ENCODE measurements at places on chromosomes 6 and 20.

GRCh38 chr6:50993941-50994720, 175.5 kb downstream of the TFAP2B start:
- no peak overlapping the region for H3K27ac ChIP-seq
- H3K4me1 ChIP-seq: no peaks in the 10 kb centered on the region
- H3K4me3 ChIP-seq: no peak overlapping the region
- no peaks in the 10 kb centered on the region for H3K36me3 ChIP-seq

DNA sequence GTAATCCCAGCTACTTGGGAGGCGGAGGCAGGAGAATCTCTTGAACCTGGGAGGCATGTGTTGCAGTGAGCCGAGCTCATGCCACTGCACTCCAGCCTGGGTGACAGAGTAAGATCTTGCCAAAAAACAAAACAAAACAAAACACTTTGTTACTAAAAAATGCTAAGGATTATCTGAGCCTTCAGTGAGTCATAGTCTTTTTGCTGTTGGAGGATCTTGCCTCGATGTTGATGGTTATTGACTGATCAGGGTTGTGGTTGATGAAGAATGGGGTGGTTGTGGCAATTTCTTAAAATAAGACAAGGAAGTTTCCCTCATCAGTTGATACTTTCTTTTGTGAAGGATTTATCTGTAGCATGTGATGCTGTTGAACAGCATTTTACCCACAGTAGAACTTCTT, 196.8 kb upstream of the HDDC2 start:
- no peaks in the 10 kb centered on the region for H3K27me3 ChIP-seq
- H3K27ac ChIP-seq: no peak overlapping the region
- no peaks in the 10 kb centered on the region for H3K36me3 ChIP-seq

DNA sequence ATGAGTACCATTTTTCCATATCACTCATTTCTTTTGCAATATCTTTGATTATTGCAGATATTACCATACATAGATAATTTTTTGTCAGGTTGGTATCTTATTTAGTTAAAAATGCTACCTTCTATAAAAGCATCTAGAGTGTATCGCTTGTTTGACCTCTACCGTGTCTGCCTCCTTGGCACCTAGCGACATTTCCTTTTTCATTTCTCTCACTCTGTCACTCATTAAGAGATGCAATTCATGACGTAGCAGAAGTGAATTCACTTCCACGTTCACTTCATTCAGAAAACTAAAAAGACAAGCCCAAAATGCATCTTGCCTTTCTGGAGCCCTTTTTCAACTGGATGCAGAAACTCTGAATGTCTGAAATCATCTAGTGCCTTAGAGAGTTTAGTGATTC, 172.9 kb downstream of the MMS22L start:
- H3K27ac ChIP-seq: no peak overlapping the region
- H3K36me3 ChIP-seq: no peaks in the 10 kb centered on the region
- H3K4me1 ChIP-seq: peaks cover 8% of the 10 kb centered on the region
- DNase-seq: no peak
- no peaks in the 10 kb centered on the region for H3K27me3 ChIP-seq

DNA sequence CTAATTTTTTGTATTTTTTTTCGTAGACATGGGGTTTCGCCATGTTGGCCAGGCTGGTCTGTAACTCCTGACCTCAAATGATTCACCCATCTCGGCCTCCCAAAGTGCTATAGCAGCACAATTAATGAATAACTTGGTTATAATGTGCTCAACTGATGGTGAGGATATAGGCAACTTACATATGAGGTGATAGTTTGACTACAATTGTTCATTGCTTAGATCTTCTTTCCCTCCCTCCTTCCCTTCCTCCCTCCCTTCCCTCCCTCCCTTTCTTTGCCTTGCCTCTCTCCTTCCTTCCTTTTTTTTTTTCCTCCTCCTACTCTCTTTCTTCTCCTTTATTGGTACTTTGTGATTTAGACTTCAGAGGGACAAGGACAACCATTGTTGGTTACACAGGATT, 151.2 kb downstream of the RNF144B start:
- H3K27ac ChIP-seq: no peak overlapping the region
- no peaks in the 10 kb centered on the region for H3K4me1 ChIP-seq
- no peak overlapping the region for H3K4me3 ChIP-seq
- DNase-seq: no peak

GRCh38 chr20:38109591-38110524, 55.2 kb downstream of the TGM2 start:
- no peak for DNase-seq
- no peak overlapping the region for H3K4me3 ChIP-seq
- H3K27me3 ChIP-seq: no peaks in the 10 kb centered on the region
- no peaks in the 10 kb centered on the region for H3K36me3 ChIP-seq

DNA sequence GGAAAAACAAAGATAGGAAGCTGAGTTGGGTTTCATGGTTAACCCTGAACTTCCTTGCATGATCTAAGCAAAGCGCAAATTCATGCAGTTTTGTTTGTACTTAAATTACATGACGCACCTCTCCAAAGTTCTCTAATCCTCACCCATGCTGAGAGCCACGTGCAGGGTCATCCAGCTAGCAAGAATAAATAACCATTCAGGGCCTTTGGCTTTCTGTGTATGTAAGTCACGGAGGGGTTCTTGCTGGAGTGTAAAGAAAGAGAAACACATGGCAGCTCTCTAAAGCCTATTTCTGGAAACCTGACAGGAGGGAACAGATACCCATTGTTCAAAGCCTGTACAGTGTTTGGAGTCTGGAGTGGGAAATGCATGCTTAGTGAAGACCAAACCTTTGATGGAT, 171.7 kb upstream of the CCN2 start:
- H3K4me3 ChIP-seq: no peak overlapping the region
- H3K27me3 ChIP-seq: no peaks in the 10 kb centered on the region
- H3K4me1 ChIP-seq: no peaks in the 10 kb centered on the region
- no peak overlapping the region for H3K27ac ChIP-seq
- no peaks in the 10 kb centered on the region for H3K36me3 ChIP-seq

- DNase-seq: no peak
- H3K4me1 ChIP-seq: no peaks in the 10 kb centered on the region
- no peaks in the 10 kb centered on the region for H3K27me3 ChIP-seq
- no peaks in the 10 kb centered on the region for H3K36me3 ChIP-seq
Observed at GRCh38 chr6:169520104-169520503, 181.7 kb downstream of the WDR27 start.

GRCh38 chr6:93293872-93294271, 125.5 kb downstream of the EPHA7 start:
- H3K4me3 ChIP-seq: no peak overlapping the region
- H3K36me3 ChIP-seq: no peaks in the 10 kb centered on the region
- H3K27me3 ChIP-seq: no peaks in the 10 kb centered on the region
- no peak for DNase-seq

- no peak overlapping the region for H3K27ac ChIP-seq
- no peak overlapping the region for H3K4me3 ChIP-seq
- peaks cover 32% of the 10 kb centered on the region for H3K4me1 ChIP-seq
- no peaks in the 10 kb centered on the region for H3K36me3 ChIP-seq
Observed at GRCh38 chr20:32652739-32653526, 20.8 kb downstream of the C20orf203 start.

DNA sequence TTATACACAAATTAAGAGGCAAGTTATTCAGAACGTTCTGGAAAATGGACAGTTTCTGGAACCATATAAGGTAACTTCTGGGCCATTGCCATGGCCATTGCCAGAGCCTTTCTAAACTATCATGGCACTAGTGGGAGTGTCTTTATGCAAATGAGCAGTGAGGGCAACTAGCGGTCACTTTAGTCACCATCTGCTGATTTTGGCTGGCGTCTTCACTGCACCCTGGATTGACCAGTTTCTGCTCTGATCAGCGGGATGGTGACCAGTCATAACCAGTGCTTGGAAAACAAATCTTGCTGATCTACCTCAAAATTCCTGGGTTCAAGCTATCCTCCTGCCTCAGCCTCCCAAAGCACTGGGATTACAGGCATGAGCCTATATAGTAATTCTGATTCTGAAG, 7.3 kb upstream of the SNTA1 start:
- no peaks in the 10 kb centered on the region for H3K36me3 ChIP-seq
- no peak for DNase-seq
- no peaks in the 10 kb centered on the region for H3K4me1 ChIP-seq

GRCh38 chr20:44743080-44743701, 2.5 kb upstream of the KCNK15 start:
- no peaks in the 10 kb centered on the region for H3K36me3 ChIP-seq
- no peak overlapping the region for H3K27ac ChIP-seq
- H3K27me3 ChIP-seq: peaks cover 62% of the 10 kb centered on the region
- H3K4me1 ChIP-seq: no peaks in the 10 kb centered on the region
- no peak overlapping the region for H3K4me3 ChIP-seq

GRCh38 chr20:49675368-49676151, 38.1 kb downstream of the B4GALT5 start:
- no peak overlapping the region for H3K4me3 ChIP-seq
- H3K27me3 ChIP-seq: no peaks in the 10 kb centered on the region
- no peak for DNase-seq
- no peaks in the 10 kb centered on the region for H3K4me1 ChIP-seq

DNA sequence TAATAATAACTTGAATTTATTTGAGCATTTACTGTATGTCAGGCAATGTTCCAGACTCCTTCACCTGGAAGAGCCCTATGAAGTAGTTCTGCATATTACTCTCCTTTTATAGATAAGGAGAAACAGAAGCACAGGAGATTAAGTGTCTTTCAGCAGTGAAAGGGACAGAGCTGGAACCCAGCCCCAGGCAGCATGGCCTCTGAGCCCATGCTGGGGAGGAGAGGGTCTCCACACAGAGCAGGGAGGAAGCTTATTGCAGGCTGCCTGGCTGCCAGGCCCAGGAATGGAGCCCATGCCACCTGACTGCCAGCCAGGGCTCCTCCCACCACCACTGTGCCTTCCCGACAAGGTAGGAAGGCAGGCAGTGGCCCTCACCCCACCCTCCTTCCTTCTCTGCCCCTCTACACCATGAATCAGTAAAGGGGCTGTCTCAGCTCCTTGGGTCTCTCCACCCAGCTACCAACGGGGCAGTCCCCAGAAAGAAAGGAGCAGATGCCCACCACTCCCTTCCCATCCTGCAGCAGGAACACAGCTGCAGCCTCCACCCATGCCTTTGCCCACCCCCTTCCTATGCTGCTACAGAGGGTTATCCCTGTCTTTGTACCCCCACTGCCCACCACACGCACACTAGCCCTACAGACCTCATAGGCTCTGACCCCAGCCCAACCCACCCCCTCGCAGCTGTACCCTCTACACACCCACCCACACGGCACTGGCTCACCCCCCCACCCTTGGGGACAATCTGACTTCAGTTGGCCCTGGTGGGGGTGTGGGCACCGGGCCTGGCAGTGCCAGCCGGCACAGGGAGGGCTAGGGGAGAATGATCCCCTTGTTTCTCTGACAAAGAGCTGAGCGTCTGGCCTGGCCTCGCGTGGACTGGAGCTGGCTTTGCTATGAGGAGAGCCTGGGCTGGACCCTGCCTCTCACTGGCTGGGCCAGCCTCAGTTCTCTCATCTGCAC, 41.8 kb downstream of the TFEB start:
- H3K36me3 ChIP-seq: no peaks in the 10 kb centered on the region
- DNase-seq: no peak
- no peak overlapping the region for H3K4me3 ChIP-seq
- H3K27ac ChIP-seq: no peak overlapping the region
- H3K27me3 ChIP-seq: peaks cover 2% of the 10 kb centered on the region
- H3K4me1 ChIP-seq: peaks cover 1% of the 10 kb centered on the region

- no peaks in the 10 kb centered on the region for H3K36me3 ChIP-seq
- DNase-seq: no peak
- no peak overlapping the region for H3K4me3 ChIP-seq
- no peaks in the 10 kb centered on the region for H3K4me1 ChIP-seq
Observed at GRCh38 chr6:125558907-125559306, 190.5 kb upstream of the HEY2 start.

GRCh38 chr20:32278199-32278643, 770 bp downstream of the KIF3B start:
- no peaks in the 10 kb centered on the region for H3K27me3 ChIP-seq
- peak overlapping the region; percentile 54 for H3K27ac ChIP-seq
- DNase-seq: no peak
- no peaks in the 10 kb centered on the region for H3K36me3 ChIP-seq
- H3K4me3 ChIP-seq: peak overlapping the region; percentile 78

GRCh38 chr6:3795836-3796718, 44.6 kb upstream of the PXDC1 start:
- peak overlapping the region; percentile 43 for H3K27ac ChIP-seq
- no peak for DNase-seq
- H3K4me1 ChIP-seq: no peaks in the 10 kb centered on the region
- H3K4me3 ChIP-seq: no peak overlapping the region
- H3K27me3 ChIP-seq: no peaks in the 10 kb centered on the region

DNA sequence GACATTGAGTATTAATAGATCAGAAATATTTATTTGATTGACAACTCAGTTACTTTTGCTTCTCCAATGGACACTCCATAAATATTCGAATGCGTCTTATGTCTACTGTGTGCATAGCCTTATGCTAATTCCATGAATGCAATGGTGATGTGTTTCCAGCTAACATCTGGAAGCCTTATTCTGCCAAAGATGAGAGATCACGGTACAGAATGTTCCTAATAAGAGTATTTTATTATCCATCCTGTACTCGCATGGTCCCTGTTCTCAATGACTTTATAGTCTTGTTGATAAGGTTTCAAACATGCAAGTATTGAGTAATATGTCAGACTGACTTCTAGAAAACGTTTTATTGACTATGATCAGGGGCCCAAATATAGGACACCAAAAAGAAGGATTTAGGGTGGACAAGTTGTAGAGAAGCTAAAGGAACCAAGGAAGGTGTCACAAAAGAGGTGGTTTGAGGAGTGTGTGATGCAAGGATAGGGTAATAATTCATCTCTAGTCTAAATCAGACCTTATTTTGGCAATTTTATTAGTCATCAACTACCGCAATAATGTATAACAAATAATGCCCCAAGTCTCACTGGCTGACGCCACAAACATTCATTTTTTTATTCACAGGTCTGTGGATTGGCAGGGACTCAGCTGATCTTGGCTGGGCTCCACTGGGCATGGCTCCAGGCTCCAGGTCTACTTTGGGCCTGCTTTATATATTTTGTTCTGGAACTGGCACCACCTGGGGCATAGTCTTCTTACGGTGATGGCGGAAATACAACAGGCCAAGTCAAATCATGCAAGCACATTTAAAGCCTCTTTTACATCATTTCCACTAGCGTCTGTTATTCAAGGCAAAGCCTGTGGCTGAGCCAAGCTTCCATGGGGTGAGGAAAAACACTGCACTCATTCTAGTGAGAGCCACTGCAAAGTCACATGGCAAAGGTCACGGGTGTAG, 24.5 kb upstream of the CD83 start:
- no peak overlapping the region for H3K27ac ChIP-seq
- no peaks in the 10 kb centered on the region for H3K36me3 ChIP-seq
- H3K27me3 ChIP-seq: no peaks in the 10 kb centered on the region
- DNase-seq: no peak

- no peaks in the 10 kb centered on the region for H3K27me3 ChIP-seq
- H3K27ac ChIP-seq: no peak overlapping the region
- H3K36me3 ChIP-seq: no peaks in the 10 kb centered on the region
- DNase-seq: no peak
- peaks cover 7% of the 10 kb centered on the region for H3K4me1 ChIP-seq
Observed at GRCh38 chr6:16184129-16184528, 54.3 kb upstream of the GMPR start.
